ENCODE measurements at places on chromosomes 13 and 19.

DNA sequence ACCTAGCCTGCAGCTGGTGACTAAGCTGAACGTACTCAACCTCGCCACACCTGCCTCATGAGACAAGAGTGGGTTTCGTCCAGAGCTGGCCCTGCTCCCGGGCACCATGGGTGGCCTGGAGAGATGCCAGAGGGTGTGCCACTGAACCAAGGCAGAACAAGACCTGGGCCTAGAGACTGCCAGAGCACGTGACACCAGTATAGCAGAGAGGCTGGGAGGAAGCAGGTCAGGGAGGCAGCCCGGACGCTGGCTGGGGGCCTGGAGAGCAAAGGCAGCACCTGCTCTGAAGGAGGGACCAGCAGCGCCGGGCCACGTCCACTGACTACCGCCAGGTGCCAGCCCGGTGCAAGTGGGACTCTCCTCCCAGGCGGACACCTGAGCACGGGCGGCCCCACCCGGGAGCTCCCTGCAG is 7.3 kb upstream of the C13orf46 start:
- no peak for DNase-seq

DNA sequence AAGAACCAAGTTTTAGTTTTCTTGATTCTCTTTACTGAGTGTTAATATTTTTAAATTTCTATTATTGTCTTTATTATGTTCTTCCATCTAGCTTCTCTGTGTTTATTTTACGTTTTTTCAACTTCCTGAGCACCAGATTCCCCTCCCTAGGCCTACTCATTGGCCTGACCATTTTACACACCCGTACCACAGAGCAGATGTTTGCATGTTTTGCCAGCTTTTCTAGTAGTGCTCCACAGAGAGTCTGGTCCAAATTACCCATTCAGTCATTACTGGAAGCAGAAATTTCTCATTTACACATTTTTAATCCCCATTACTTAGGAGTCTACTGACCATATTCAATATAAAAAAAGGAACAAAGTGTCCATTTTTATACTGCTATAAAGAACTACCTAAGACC is 66.9 kb downstream of the ING1 start:
- DNase-seq: no peak

DNA sequence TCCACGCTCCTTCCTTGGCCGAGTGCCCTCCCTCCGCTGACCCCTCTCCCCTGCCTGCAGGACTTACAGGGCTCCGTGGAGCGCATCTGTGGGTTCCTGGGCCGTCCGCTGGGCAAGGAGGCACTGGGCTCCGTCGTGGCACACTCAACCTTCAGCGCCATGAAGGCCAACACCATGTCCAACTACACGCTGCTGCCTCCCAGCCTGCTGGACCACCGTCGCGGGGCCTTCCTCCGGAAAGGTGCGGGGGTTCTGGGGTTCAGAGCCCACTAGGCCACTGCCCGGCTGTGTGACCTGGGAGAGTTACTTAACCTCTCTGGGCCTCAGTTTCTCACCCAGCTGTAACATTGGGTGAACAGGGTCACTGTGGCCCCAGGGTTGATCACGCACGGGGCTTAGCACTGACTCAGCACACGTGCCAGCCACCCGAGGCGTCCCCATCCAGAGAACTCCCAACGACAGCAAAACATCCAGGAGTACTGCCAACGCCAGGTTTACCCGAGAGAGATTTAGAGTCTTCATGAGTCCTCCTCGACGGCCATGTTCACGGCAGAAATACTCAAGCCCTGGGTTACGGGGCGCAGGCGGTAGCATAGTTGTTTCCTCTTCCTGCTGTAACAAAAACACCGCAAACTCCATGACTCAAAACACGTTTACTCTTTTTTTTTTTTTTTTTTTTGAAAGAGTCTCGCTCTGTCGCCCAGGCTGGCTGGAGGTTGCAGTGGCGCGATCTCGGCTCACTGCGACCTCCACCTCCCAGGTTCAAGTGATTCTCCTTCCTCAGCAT is 9.7 kb upstream of the SPACA4 start:
- no peak for DNase-seq

DNA sequence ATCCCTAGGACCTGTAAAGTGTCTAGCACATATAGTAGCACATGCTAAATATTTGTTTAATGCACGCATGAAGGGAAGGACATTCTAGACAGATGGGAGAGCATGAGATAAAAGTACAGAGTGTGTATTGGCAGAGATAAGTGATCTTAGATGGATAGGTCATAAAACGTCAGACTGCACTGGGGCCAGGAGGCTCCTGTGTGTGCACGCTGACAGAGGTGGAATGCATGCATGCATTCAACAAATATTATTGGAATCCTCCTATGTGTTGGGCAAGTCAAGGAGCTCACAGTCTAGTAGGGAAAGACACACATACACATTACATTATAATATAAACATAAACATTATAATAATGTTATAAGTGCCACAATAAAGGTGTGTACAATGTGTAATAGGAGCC is 73.3 kb downstream of the FGF9 start:
- no peak for DNase-seq

DNA sequence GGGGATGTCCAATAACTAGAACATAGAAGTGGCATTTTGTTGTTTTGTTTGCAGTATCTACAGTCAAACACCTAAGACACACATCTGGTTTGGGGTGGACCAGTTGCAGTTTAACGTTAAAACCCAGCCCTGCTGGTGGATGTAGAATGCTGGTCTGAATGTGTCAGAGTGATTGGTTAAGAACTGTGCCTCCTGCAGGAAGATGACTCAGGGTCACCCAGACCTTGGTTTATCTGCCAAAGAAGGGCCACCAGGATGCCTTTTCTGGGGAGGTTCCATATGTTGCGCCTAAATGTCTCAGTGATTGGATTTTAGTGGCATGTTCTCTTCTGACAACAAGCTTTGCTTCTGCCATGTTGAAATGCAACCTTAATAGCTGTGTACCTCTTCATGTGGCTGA is 23.1 kb downstream of the ZNF536 start:
- no peak for DNase-seq

DNA sequence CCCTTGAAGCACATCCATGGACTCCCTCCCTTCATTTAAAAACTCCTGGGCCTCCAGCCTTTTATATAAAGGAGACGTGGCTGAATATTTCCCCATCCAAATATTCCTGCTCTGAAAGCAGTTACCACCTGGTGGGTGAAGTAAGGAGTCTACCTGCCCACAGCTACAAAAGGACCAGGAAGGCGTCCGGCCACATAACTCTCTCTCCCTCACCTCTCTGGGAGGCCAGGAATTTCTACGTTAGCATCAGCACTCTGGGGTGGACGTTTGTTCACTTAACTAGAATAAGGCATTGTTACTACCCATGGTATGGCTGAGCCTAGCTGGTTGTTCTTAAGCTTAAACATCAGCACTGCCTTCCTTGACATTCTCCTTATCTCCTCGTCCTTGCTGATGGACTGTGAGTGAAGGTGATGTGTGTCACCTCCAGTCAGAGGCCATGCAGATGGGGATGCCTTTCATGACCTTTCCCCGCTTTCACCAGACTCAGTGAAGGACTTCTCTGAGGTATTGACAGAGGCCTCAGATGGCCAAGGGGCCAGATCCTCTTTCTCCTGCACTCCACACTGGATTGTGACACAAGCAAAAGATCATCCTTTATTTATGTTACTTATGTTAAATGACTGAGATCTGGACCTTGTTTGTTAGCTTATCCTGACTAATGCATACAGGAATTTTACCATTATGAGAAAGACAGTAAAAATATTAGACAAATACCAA is 22.2 kb upstream of the KPNA3 start:
- no peak for DNase-seq

DNA sequence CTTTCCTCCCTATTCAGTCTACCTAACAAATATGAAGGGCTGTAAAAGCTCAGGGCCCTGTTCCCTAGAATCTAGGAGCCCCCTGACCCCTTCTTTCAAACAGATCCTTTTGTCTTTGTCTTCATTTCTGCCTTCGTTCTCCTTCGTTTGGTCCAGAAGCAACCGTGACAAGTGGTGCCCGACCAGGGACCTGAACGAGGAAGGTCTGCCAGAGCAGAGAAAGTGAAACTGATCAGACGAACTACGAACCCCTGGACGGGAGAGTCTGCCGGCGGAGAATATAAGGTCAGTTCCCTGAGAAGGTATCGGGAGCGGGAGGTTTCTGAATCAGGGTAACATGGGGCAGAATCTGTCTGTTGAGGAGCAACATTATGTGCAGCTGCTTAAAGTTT is 751 bp downstream of the ERVK3-1 start:
- no peak for DNase-seq

- no peak for DNase-seq
Measured at GRCh38 chr19:50314724-50315708, 14.2 kb downstream of the KCNC3 start.

- DNase-seq: peak; percentile 24
Measured at GRCh38 chr13:30551189-30551588, 66.5 kb upstream of the USPL1 start.

DNA sequence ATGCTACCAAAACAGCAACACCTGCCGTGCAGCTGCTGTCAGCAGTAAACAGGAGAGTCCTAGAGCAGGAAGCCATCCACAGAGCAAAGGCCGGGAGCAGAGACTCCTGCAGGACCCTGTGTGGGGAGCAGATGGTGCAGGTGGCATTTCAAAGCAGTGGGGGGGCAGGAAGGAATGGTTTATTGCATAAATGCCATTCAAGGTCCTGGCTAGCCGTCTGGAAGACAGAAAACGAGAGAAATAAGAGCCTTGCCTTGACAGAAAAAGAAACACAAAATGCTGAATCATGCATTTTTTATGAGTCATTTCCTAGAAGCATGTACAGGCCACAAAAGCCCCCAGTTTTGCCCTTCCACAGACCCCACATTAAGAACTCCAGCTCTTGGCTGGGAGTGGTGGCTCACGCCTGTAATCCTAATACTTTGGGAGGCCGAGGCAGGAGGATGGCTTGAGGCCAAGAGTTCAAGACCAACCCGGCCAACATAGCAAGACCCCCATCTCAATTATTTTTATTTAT is 5.4 kb downstream of the RSPH6A start:
- peak; percentile 72 for DNase-seq

DNA sequence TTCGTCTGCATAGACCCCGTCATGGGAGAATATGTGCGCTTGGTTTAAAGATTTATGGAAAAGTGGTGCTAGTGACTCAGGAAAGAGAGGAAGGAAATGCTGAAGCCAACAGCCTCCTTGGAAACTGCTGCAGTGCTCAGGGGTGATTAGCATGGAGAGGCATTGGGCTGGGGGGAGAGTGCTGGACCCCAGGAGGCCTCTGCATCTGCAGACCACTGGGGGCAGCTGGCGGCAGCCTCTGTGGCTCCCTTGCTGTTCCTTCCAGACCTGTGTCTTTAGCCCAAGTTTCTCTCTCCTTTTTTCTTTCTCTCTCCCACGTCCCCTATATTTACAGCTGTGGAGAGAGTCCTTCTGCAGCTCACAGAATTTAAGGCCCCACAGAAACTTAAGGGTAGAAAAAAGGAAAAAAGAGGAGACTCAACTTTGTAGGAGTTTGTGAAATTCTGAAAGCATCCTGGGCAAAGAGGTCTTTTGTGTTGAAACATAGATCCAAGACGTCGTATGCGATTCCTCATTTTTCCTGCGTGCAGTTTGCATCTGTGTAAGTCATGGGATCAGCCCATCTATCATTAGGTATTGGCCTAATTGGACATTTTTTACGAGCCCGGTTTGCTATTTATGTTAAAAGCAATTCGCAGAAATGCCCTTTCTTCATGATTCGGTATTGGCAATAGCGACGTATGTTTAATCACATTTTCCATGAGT is 116.2 kb upstream of the ZNF536 start:
- no peak for DNase-seq

DNA sequence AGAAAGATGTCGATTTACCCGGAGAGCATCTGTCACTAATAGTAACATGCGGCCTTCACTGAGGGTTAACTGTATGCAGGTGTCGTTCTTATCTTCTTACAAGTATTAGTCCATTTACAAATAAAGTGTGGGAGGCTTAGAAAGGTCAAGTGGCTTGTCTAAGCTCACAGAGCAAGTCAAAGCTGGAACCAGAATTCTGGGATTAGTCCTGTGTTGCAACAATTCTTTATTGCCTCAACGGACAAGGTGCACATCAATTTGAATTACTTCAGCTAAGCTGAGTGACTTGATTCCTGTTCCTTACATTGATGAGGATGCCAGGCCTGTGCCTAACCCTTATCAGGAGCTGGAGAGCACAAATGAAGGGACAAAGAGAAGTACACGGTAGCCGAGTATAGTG is 1193.6 kb downstream of the UQCRFS1 start:
- no peak for DNase-seq

DNA sequence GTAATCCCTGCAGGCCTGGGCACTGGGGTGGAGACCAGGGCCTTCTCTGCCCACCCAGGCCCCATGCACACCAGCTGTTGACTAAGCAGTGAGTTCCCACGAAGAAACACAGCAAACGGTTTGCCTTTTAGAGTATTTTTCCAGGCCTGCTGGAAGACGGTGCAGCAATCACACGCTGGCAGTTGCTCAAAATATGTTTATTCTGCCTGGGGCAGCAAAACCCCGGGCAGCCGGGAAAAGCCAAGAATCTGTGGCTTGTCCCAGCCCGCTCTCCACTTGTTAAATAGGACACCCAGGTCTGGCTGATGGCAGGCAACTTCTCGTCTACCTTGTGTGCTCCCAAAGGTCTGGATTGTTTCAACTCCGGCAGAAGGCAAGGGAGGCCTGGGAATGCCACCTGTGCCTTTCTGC is 40.8 kb downstream of the GGACT start:
- DNase-seq: no peak

- no peak for DNase-seq
Measured at GRCh38 chr13:89568276-89568675, 1779.2 kb upstream of the MIR17HG start.

DNA sequence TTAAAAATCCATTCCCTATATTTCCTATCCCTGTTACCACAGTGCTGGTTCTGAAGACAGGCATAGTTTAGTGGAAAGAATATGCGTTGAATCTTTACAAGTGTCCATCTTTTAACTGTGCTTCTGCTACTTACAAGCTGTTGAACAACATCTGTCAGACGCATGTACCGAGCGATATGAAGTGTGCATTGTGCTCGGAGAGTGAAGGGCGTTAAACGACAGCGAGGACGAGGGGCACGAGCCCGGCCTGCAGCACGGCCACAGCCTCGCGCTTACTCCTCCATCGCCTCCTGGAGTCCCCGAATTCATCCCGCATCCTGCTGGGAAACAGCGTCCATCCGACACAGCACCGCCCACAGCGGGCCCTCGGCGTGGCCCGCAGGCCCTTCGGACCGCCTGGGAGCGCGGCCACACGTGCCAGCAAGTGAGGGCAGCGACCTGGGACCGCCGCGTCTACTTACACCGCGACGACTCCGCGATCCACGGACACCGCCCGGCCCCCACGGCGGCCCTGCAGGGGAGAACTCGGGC is 514 bp downstream of the PCID2 start:
- no peak for DNase-seq

DNA sequence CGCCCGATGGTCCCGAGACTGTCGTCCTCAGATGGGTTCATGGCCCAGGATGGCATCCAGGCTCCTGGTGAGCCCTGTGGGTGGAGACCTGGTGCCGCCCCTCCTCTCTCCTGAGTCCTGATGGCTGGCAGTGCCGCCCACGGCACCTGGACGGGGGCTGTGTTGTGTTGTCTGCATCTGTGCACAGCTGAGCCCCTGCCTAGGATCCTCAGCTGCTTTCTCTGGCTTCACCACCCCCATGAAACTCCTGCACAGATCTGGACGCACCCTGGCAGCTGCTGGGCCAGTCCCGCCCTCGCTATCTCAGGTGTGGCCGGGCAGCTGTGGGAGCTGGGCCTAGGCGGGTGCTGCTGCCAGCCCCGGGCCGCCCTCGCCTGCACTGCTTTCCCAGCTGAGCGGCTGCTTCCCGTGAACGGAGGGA is 27.7 kb downstream of the MCF2L start:
- DNase-seq: no peak
